Stimulated activated CD4-positive, alpha-beta T cell treated with anti-CD3 and anti-CD28 coated beads, Interleukin-15, amount 100 ng/mL, for 1 hour (primary cell): ENCODE measurements at places on chromosomes 2 and 18.

DNA sequence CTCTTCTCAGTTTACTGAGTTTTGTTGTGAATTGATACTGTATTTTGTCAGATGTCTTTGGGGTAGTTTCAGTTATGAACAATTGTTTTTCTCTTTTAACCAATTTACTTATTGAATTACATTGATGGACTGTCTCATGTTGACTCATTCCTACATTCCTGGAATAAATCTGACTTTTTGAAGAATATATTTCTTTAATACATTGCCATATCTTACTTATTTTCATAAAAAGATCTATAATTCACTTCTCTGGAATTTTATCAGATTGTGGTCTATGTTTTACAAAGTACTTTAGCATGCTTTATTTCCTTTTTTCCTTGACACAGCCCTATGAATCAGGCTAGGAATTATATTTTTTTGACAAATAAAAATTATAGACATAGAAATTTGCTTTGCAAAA lies 268.3 kb downstream of the PLCL1 start:
- no peak for DNase-seq

DNA sequence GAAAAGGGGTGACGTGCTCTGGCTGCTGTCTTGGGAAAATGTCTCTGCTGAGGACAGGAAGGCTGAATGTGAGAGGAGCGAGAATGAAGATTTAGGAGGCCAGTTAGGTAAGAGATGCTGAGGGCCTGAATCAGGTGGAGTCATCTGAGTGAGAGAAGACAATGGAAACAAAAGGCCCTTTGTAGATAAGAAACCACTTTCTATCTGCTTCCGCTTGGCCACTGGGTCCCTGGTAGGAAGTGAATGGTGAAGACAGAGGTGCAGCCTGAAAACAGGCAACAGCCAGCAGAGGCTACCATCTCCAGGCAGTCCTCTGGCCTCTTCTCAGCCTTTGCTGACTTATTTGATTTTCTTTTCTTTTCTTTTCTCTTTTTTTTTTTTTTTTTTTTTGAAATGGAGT lies 374.0 kb upstream of the SLC14A2 start:
- DNase-seq: no peak

- DNase-seq: no peak
These were observed 48.7 kb downstream of the ATOH8 start for GRCh38 chr2:85802354-85803103.

GRCh38 chr18:2872095-2872494 lies 25.3 kb downstream of the EMILIN2 start:
- DNase-seq: no peak

DNA sequence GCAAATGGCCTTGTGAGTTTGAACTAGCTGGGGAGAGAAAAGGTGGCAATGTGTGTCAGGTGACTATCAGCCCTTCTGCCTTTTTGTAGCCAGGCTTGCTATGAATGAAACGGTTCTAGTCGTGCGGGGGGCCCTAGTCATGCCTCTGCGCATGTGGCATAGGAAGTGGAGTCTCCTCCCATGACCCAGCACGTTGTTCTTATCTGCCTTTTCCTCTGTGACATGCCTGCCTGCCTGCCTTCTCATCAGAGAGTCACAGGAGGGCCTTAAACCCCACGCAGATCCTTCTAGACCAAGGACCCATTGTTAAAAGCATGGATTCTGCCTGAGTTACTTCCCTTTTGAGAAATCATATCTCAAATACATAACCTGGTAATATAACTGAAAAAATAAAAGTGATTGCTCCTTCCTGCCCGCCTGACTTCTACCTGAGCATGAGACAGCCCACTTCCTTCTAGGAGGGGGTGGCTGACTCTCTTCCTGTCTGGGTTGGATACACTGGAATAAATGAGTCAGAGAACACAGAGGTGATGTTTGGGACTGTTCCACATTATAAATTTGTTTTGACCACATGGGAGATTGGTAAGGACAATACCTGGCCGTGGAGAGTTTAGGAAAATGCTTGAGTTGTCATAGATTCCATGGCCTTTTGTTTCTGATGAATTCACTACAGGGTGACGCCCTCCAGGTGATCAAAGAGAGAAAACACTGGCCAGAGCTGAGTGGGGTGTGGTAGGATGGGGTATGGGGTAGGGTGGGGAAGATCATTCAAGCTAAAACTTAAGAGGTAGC lies 49.8 kb downstream of the FBLN7 start:
- peak; percentile 66 for DNase-seq

- no peak for DNase-seq
These were observed 25.6 kb upstream of the MYCN start for GRCh38 chr2:15914596-15915385.

DNA sequence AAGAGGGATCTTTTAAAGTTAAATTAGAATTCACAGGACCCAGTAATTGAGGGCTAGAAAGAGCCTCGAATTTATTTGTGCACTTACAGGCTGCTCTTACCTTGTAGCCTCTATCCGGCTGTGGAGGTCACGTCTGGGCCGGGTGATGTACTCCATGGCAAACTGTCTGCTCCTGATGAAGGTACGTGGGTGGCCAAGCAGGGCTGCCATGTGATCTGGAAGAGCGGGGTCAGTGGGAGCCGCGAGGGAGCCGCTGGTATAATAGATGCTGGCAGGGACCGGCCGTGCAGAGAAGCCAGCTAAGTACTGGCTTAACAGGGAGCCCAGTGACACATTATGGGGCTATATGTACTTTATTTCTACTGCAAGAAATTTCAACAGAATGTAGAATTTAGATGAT lies 59.2 kb downstream of the ADI1 start:
- no peak for DNase-seq

- DNase-seq: no peak
These were observed 104.7 kb upstream of the STPG4 start for GRCh38 chr2:47259829-47260228.
